ENCODE measurements at places on chromosomes 3 and 15. TPM values are rescaled to one million over a fixed set of nuclear protein-coding genes. Genes with fewer than 3 reads are reported as not detected.

CMTM7 gene
- 9.2 TPM for total RNA-seq

GNAT1 gene
- not detected for total RNA-seq

CHAC1 gene
- 1.5 TPM for total RNA-seq

PPARG gene
- 15.4 TPM for total RNA-seq

KNL1 gene
- total RNA-seq: 0.79 TPM

TMEM212 gene
- not detected for total RNA-seq
